ENCODE measurements at places on chromosomes 7 and 10.

- no peak for DNase-seq
These were observed 49.5 kb downstream of the GNAI1 start for GRCh38 chr7:80183900-80184685.

DNA sequence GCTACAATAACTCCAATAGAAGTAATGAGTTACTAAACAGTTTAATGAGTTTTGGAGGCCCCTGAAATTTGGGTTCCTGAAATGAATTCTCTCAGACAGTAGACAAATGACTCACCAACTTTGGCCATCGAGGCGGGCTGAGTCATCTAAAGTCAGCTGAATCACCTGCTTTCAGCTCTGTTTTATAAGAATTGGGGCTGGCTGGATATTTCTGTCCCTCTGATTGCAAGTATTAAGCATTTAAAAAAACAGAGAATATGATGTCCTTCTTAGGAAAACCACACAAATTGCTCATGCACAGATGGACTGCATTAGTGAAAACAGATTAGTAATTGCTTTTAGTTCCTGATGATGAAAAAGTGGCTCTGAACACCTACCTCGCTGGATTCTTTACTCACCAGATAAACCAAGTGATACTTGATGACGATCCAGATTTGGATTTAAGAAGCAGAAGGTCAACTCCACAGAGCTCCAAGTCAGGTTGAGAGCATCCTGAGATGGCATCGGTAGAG, 59.1 kb downstream of the ZNF365 start:
- DNase-seq: peak; percentile 24

- no peak for DNase-seq
These were observed 27.8 kb downstream of the COA1 start for GRCh38 chr7:43701500-43701854.

- no peak for DNase-seq
These were observed 105.9 kb upstream of the ETV1 start for GRCh38 chr7:14095233-14095950.

- no peak for DNase-seq
These were observed 418.7 kb downstream of the GATA3 start for GRCh38 chr10:8473205-8473604.

DNA sequence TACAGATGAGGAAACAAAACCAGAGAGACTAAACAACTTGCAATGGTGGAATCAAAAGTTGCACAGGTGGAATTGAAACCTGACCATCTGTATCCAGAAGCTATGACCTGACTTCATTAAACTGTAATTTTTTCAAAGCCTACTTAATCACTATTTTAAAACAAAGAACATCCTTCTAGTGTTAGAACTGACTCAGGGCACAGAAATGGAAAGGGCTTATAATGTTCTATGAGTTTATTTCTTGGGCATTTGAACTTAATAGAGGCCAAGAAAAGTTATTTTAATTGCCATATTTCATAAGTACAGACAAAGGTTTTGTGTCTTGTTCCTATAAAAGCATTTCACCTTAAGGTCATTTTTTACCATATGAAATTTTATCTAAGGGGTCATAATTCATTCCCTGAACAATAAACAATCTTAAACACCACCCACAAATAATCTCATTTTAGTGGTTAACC, 8.8 kb downstream of the ITGB1 start:
- DNase-seq: no peak

DNA sequence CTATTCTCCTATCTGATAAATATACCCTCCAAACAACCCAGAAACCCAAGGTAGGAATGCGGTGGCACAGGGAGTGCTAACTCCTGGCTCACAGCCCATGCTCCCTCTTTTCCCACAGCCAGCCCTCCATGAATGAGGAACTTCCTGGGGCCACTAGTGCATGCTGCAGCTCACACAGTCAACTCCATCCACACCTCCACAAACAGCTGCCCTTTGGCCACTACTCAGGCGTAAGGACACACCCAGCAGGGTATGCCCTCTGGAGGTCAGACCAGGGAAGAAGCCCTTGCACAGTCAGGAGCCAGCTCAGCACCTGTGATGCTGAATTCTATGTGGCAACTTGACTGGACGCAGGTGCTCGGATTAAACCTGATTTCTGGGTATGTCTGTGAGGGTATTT, 85.2 kb upstream of the PIK3CG start:
- no peak for DNase-seq

DNA sequence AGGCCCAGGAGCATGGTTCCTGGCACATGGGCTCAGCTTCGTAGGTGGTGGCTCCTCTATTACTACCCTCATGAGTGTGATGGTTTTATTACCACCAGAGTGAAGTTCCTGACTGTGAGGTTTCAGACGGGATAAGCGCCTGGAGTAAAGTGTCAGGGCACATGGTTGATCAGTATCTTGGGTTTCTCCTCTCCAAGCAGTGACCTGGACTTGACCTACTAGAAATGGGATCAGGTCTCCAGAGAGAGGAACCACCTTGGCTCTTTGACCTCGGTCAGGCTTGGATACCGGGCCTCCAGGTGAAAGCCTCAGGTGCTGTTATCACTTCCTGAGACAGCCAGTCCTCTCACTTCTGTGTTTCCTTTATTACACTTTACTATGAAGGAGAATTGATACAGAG, 67.7 kb downstream of the GRK5 start:
- no peak for DNase-seq

DNA sequence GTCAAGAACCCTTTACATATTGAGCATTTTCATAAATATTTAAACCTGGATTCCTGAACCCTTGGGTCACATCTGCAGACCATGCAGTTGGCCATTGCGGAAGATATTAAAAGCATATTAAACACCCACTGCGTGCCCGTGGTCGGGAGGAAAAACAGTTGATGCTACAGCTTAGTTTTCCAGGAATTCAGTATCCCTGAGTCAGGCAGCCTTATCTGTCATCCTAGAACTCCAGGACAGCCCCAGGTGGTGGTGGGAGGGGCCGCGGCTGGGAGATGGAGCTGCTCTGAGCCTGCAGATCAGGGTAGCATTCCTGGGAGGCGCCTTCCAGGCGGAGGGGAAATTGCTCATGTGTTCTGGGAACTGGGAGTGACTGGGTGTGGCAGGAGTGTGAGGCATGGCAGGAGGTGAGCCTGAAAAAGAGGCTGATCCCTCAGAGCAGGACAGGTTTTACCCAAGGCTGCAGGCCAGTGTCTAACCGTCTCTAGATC, 222.9 kb upstream of the SH2B2 start:
- no peak for DNase-seq

DNA sequence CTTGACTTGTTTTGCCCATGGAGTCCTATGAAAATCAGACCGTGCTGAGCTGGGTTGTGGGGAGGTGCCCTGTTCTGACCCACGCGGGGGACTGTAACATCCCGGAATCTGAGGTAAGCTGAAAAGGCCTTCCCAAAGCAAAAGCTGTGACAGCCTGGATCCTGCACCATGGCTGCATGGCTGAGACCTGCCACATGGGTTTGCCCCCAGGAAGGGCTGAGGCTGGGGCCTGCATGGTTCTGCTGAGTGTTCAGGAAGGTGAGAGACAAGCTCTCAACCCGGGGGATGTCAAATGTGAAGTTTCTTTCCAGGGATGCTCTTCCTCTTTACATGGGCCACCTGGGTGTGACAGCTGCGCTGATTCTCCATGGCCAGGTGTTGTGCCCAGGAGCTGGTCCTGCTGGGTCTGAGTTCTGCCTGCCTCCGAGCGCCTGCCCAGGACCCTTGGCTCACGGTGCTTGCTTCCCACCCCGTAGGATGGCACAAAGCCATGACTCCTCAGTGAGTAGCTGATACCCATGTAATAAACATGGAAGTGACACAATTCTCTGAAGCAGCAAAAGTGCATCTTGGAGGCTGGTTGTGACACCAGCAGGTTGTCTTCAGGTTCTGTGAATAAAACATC, 58.3 kb downstream of the VIPR2 start:
- DNase-seq: no peak

DNA sequence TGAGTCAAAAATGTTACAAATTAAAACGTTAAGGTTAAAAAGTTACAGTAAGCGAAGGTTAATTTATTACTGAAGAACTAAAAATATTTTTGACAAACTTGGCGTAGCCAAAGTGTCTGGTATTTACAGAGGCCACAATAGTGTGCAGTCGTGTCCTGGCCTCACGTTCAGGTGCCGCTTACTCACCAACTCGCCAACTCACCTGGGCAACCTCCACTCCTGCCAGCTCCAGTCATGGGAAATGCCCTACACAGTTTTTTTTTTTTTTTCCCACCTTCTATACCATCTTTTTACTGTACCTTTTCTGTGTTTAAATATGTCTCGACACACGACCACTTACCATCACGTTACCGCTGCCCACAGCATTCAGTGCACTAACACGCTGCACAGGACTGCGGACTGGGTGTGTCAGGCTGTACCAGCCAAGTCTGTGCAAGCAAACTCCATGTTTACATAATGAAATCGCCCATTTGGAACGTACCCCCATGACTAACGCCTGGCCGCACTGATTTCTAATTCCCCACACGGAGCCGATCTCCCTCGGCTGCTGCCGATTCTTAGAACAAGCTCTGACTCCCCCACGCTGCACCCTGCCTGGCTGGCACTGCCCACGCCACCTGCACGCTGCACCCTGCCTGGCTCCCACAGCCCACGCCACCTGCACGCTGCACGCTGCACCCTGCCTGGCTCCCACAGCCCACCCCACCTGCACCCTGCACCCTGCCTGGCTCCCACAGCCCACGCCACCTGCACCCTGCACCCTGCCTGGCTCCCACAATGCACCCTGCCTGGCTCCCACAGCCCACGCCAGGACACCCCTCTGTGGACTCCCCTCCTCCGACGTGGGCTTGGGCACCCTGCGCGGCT, 203.1 kb downstream of the ZMYND11 start:
- DNase-seq: no peak

DNA sequence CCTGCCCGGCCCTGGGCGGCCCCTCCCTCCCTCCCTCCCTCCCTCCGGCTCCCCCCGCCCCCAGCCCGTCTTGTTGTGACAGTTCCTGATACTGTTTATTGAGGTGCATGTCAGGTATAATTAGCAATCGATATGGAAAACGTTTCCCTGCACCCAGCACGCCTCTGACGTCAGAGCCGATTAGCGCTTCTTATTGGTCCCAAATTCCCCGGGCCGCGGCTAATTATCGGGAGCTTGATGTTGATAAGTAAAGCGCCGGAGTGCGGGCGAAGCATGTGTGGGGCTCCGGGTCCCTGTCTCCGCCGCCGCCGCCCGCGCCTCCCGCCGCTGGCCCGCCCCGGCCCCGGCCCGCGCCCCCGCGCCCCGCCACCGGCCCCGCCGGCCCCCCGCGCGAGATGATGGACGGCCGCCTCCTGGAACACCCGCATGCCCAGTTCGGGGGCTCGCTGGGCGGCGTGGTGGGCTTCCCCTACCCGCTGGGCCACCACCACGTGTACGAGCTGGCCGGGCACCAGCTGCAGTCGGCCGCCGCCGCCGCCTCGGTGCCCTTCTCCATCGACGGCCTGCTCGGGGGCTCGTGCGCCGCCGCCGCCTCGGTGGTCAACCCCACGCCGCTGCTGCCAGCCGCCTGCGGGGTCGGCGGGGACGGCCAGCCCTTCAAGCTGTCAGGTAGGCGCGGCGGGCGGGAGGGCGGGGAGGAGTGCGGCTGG, at the start of gene UNCX:
Gene UNCX, plus strand, starts transcription at position 250 of the 710 bp plus-strand sequence. Its CDS starts 146 bp downstream, at position 396.
- no peak for DNase-seq

DNA sequence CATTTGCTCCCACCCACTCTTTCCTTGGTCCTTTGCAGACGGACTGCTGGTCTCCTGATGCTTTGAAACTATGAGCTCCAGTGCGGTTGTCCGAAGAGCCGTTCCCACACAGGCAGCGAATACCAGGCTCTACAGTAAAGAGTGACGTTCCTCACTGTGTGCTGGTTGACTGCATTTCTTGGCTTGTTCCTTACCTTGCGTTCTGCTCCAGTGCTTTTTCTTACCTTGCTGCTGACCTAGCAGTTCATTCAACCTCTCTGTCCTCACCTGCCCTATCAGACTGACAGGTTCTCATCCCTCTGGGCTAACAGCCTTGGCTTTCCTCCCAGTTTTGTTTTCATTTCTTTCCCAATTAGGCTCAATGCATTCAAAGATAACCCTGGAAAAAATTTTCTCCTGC, 214.8 kb downstream of the TMEM178B start:
- no peak for DNase-seq

DNA sequence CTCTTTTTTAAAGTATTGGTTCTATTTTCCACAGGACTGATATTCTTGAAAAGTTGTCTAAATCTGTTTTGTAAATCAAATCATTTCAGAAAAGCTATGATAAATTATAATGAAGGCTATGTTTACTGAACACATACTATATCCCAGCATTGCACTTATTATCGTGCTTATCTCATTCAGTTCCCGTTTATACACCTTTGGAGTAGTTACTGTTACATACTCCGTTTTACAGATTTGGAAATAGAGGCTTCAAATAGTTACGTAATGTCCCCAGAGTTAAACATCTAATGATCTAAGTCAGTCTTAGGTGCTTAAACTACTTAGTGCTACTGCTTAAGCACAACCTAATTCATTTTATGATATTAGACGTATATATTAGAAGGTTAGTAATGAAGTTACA, 1.2 kb downstream of the NUP205 start:
- DNase-seq: no peak

DNA sequence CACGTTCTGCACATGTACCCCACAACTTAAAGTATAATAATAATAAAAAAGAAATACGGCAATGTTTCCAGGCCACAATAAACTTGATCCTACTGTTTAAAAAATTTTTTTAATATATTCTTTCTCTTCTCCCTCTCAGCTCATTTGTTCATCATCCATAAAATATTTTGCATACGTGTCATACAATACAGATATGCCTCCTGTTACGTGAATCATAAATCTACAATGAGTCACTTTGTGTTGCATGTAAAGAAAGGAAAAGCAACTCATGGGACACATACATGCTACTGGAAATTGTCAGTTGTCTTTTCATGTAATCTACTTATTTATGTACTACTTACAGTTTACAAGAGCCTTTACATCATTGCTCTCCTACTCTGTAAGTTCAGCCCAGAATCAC, 1.1 kb upstream of the TECTB start:
- DNase-seq: no peak

DNA sequence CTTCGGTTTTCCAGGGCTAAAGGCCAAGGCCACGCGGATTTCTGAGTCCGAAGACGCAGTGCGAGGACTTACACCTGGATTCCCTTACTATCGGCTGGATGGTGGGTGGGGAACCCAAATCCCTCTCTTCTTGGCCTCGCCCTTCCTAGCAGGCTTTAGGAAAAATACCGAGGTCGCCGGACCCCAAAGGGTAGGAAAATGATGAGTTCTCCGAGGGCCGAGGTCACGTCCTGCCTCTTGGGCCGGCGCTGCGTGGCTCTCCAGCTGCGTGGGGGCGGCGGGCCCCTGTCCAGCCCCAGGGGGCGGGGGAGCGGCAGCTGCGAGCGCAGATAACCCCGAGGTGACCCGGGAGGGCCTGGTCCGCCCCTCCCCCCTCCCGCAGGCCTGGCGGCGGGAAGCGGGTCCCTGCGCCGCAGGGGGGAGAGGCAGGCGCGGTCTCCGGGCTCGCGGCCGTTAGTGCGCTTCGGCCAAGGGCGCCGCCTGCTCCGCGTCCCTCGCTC, 805 bp upstream of the HMX3 start:
- no peak for DNase-seq

- no peak for DNase-seq
These were observed 604.1 kb downstream of the GALNT17 start for GRCh38 chr7:71735961-71736556.
